ENCODE measurements at places on chromosomes 7 and 10.

DNA sequence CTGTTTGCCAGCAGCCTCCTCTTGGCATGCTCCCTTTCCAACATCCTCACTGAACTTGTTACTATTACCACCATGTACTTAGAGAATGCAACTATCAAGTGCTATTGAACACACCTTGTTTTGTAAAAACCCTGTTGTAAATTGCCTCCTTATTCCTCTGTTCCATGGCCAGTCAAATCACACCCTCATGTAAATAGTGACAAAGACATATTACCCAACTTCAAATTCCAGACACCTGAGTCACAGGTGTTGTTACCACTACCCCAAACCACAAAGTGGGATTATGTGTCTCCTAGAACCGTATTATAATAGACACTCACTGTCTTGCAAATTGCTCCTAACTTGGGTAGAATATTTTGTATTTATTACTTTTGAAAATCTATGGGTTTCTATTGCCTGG lies 263.2 kb upstream of the C7orf33 start:
- DNase-seq: no peak

- DNase-seq: no peak
Observed at GRCh38 chr7:12456506-12456905, 52.8 kb upstream of the VWDE start.

DNA sequence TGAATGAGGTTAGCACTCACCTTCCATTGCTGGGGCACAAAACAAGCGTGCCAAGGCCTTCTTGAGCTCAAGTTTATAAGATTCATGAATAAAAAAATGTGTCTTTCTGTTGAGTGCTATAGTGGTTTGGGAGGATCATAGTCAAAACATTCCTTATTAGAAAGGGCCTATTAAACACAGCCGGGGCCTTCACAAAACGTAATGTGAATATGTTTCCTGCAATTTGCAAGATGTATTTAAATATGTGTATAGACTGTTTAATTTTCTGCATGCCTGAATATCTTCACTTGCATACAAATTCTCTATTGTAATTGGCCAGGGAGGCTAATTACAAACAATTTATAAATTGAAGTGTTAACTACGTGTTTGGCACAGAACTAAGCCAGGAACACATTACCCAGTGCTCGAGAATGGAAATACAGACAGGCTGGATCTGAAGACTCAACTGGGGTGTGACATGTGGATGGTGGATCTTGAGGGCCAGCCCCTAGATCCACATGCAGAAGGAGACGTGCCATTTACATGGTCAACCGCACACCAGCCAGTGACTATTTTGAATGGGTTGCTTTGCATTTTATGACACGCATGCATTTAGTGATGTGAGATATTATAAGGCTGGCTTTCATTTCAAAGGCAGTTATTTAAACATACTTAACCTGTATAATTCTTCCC lies 31.3 kb downstream of the LYZL2 start:
- DNase-seq: no peak

GRCh38 chr7:77913977-77914607 lies 115.5 kb downstream of the PHTF2 start:
- DNase-seq: no peak

DNA sequence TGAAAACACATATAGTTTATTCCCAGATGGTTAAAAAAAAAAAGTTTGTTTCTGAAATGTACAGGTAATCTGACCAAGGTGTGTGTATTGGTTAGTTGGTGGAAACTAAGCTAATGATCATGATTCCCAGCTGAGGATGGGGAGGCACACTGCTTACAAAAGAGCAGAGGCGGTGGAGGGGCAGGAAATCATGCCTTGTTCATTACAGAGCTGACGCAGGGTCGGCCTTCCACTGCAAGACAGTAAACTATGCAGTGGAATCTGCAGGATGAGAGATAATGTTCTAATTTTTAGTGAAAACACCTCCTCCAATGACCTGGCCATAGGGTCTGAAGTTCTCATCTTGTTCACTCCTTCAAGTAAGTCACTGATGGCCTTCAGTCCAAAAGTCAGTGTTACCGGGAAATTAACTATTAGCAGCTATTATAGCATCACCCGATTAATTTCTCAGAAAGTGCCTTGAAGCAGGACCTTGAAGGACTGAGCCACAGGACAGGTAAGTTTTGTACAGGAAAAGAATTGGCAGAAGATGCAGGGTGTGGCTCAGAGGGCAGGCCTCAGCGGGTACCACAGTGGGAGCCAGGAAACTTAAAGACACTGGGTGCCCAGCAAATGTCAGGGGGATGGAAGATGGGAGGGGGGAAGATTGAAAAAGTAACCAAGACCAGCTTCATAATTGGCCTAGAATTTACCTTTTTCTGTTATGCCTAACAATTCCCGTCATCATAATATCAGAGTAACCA lies 36.0 kb downstream of the MYOF start:
- DNase-seq: no peak

DNA sequence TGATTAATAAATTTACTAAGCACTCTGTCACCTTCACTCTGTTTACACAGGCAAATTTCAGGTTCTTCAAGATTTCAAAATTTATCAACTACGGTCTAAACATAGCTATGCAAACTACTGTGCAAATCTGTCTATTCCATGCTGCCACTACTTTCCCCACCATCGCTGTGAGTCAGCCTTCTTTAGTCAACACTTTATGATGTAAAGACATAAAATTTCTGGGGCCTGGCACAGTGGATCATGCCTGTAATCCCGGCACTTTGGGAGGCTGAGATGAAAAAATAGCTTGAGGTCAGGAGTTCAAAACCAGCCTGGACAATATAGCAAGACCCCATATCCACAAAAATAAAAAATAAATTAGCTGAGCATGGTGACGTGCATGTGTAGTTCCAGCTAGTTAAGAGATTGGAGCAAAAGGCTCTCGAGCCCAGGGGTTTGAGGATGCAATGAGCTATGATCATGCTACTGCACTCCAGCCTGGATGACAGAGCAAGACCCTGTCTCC lies 42.6 kb downstream of the CNOT4 start:
- DNase-seq: no peak

GRCh38 chr10:113854013-113854760 lies at the start of the genes DCLRE1A and NHLRC2:
Gene DCLRE1A, minus strand, starts transcription at chr10:113854082. Its CDS starts 900 bp downstream, at chr10:113853182.
Gene NHLRC2, plus strand, starts transcription at chr10:113854661. Its CDS starts 212 bp downstream, at chr10:113854873.
- peak; percentile 19 for DNase-seq

GRCh38 chr10:125455431-125455830 lies 227.5 kb downstream of the TEX36 start:
- DNase-seq: no peak

DNA sequence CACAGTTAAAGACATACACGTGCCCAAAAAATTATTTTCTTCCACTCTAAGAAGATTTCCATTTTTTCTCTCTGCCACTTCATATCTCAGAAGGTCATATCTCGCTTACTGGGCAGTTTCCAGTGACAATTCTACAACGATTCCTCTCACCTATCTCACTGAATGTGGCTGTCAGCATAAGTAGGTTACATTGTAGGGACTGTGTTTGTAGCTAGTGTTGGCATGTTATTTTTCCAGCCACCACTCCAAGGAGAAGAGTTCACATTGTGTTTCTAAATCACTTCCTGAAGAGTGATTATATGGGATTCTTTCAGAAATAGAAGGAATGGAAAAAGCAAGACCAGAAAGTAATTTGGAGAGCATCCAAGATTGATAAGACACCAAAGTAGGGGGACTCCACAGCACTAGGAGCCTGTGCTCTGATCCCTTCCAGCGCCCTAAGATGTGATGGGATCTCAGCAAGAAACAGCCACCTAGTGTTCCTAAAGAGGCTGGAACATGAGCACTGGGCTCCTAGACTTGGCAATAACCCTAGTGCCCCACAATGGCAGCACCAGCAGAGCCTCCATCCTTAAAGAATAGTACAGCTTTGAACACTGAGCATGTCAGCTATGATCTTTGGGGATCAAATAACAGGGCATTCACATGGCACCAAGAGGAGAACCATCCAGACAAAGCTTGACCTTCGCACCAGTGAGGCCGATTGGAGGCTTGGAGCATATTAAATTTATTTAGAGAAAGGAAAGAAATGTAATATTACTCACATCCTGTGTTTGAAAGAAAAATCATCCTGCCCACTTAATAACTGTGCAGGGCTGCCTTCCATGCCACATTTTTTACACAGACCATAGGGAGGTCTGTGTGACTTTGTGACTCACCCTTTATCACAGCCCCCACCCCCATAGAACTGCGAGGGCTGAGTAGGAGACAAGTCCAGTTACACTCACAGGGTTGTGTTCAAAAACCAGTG lies 51.8 kb downstream of the CAV1 start:
- no peak for DNase-seq

- DNase-seq: no peak
Observed at GRCh38 chr10:649445-649797, 40.0 kb downstream of the DIP2C start.

DNA sequence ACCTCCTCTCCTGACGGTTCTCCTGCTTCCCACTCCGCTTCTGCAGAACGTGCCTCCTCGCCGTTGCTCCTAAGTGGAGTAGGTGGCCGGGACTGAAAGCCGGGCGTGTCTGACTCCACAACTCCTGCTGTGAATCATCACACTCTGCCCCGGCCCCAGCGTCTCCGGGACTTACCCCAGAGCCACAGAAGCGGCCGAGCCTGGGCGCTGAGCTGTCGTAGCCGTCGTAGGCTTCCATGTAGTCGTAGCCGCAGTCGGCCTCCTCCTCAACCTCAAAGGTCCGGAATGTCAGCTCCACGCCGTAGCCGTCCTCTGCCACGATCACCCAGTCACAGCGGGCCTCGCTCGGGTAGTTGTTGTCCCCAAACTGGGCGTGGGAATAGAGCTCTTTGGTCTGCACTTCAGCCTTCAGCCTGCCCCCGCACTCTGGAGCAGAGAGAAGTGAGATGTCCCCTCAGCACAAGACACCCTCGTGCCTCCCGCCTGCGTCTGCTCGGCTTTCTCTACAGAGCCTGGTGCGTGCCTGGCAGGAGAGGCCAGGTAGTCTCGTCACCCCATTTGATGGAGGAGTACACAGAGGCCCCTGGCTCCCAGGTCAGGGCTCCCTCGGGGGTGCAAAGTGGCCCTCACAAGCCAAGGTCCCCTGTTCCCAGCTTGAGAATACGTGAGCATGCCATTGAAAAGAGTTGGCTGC lies 11.2 kb upstream of the OPALIN start:
- DNase-seq: no peak

DNA sequence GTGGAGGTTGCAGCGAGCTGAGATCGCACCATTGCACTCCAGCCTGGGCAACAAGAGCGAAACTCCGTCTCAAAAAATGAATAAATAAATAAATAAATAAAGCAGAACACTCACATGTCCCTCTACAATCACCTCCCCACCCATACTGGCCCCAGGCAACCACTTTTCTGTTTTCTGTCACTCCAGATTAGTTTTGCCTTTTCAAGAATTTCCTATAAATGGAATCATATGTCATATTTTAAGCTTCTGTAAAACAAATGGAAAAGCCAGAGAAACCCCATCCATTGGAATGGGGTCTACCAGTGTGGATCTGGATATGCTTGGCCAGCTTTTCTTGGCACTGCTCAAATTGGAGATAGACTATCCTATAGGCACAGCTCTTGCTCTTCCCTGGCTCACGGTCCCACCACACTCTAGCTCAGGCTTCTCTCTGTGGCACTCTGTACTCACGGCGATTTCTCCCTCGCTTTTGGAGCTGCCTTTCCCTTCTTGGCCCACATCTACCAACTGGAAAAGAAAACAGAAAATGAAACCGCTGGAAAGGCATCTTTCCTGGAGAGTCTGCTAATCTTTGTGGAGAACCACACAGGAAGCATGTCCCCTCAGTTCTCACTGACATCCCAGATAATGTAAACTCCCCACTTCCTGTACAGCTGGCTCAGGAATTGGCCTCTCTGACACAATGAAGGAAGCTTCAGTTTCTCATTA lies 210.1 kb downstream of the JCAD start:
- DNase-seq: no peak

GRCh38 chr7:7110706-7111105 lies 71.6 kb upstream of the C1GALT1 start:
- no peak for DNase-seq

GRCh38 chr10:24726626-24727025 lies 2.9 kb upstream of the ARHGAP21 start:
- DNase-seq: no peak

DNA sequence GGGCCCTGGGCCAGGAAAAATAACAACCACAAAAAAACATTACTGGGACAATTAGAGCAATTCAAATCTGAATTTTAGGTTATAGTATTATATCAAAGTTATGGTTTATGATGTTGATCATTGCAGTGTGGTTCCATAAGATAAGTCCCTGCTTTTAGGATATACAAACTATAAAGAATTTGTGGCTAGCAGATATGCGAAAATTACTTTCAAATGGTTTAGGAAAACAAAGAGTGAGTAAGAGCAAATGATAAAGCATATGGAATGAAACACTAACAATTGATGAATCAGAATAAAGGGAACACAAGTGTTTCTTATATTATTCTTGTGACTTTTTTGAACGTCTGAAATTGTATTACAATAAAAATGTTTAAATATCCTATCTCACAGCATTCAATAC lies 64.4 kb upstream of the HECTD2 start:
- no peak for DNase-seq

- no peak for DNase-seq
Observed at GRCh38 chr10:24886290-24886680, 66.1 kb downstream of the PRTFDC1 start.

DNA sequence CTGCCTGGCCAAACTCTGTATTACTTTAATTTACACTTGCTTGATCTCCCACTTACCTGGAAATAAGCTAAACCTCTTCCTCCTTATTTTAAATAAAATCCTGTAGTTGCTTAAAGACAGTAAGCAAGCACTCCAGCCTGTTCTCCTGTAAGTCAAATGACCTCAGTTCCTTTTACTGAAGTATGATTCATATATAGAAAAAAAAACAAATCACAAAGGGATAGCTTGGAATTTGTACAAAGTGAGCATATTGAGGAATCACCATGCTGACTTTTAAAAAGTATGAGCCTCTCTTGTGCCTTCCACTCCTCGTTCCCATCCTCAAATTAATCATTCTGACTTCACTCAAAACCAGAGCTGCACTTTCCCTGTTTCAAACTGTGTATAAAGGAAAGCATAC lies 52.0 kb downstream of the C10orf90 start:
- DNase-seq: no peak

DNA sequence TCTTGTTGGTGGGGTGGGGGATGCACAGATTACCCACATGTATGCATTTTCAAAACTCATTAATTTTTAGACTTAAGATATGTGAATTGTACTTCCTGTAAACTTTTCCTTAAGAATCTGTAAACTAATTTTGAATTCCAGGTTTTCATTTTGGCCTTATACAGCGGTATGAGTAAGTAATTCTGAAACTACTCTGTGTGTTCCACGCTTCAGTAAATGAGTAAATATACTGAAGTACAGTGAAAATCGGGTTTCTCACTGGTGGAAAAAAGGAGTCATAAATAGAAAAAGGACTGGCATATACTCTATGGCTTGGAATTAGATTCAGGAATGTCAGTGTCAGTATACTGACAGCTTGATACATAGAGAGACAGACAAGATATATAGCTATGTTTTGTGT lies 72.8 kb downstream of the CTTNBP2 start:
- DNase-seq: no peak

- no peak for DNase-seq
Observed at GRCh38 chr10:106038246-106038645, 1126.3 kb downstream of the SORCS1 start.

- no peak for DNase-seq
Observed at GRCh38 chr10:71087622-71088021, 124.7 kb upstream of the UNC5B start.

- no peak for DNase-seq
Observed at GRCh38 chr10:94299417-94299816, 63.3 kb downstream of the NOC3L start.

- no peak for DNase-seq
Observed at GRCh38 chr10:62076891-62077290, 175.4 kb downstream of the ARID5B start.

- no peak for DNase-seq
Observed at GRCh38 chr7:188727-189500, 3.5 kb upstream of the FAM20C start.

- no peak for DNase-seq
Observed at GRCh38 chr10:8639486-8640185, 585.1 kb downstream of the GATA3 start.

Data from esophagus squamous epithelium (tissue), 5 donors.